ENCODE measurements at places on chromosomes 11 and 22. TPM values are rescaled to one million over a fixed set of nuclear protein-coding genes. Genes with fewer than 3 reads are reported as not detected.

PANX3 gene
- 0.21 TPM for total RNA-seq

RFPL2 gene
- 11.8 TPM for total RNA-seq

GRM5 gene
- 0.28 TPM for total RNA-seq

APOA1 gene
- 1.2 TPM for total RNA-seq

GNG3 gene
- total RNA-seq, result 1.1 TPM

TSPAN32 gene
- 0.23 TPM for total RNA-seq

ROM1 gene
- total RNA-seq, result 2.1 TPM

TSPAN18 gene
- 717 TPM for total RNA-seq

DCHS1 gene
- total RNA-seq, result 156 TPM

ZBTB44 gene
- 32.6 TPM for total RNA-seq

SLC17A6 gene
- total RNA-seq, result not detected

TRIM22 gene
- 1.2 TPM for total RNA-seq

VSIG10L2 gene
- total RNA-seq, result not detected

CRYBB2 gene
- 1.9 TPM for total RNA-seq

KRTAP5-11 gene
- not detected for total RNA-seq

ZBTB16 gene
- total RNA-seq, result 0.54 TPM

KRTAP5-4 gene
- total RNA-seq, result not detected

PRDX5 gene
- 264 TPM for total RNA-seq

MB gene
- not detected for total RNA-seq

POLR3H gene
- total RNA-seq, result 20.8 TPM

DDIAS gene
- 11.2 TPM for total RNA-seq

GLYAT gene
- total RNA-seq, result not detected

CLMP gene
- total RNA-seq, result 5.5 TPM

RTN4RL2 gene
- total RNA-seq, result 0.62 TPM

SCGB1A1 gene
- 0.72 TPM for total RNA-seq

CCDC81 gene
- 0.33 TPM for total RNA-seq

USH1C gene
- 1.4 TPM for total RNA-seq

NXPE1 gene
- not detected for total RNA-seq

NAALADL1 gene
- total RNA-seq, result not detected

All from endothelial cell (in vitro differentiated cells).